ENCODE measurements at places on chromosomes 2 and 18.

GRCh38 chr2:86194751-86195054 is 559 bp downstream of the IMMT start:
- peak; percentile 89 for DNase-seq

GRCh38 chr2:168189835-168190569 is 57.4 kb downstream of the STK39 start:
- DNase-seq, result no peak

DNA sequence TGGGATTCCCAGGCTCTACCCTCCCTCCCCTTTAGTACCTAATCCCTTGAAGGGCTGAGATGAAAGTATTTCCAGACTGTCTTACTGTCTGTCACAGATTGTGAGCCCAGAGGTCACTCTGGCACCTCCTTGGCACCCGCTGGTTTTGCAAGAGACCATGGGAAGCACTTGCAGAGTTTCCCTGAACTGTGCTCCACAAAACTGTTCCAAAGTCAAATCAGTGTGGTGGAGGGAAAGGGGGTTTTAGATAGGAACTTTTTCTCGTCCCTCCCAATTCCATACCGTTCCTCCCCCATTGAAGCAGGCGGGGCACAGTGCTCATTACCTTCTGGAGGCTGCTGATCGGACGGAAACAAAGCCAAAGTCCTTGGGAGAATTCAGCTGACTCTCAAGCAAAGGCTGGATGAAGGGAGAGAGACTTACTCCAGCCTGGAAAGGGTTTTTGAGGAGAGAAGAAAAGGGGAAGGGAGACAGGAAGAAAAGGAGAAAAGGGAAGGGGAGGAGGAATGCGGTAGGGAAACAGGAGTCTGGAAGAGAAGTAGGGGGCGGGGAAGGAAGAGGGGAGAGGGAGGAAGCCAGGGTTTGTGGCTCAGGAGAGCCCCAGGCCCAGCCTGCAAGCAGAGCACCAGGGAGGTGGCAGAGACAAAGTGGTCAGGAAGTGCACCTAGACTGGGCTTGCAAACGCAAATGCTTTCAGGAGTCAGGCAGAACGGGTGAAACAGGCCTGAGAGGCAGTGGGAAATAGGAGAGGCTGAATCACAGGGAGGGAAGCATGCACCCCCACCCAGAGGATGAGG is 88.4 kb upstream of the SP3 start:
- DNase-seq, result no peak

DNA sequence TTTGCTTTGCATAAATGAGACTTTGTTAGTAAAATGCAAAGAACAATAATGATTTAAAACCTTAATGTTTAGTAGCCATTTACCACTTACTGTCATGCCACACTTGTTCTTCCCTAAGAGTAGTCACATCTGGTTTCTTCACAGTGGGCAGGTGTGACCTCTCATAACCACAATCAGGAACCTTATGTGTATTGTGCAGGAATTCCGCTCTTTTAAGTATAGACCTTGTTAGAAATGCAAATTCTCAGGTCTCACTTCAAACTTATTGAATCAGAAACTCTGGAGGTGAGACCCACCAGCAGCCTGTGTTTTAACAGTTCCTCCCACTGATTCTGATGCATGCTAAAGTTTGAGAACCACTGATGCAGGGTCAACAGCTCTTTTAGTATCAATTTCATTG is 518.8 kb upstream of the MEX3C start:
- DNase-seq, result no peak

GRCh38 chr2:174383796-174384195 is 11.7 kb upstream of the SCRN3 start:
- DNase-seq, result no peak

DNA sequence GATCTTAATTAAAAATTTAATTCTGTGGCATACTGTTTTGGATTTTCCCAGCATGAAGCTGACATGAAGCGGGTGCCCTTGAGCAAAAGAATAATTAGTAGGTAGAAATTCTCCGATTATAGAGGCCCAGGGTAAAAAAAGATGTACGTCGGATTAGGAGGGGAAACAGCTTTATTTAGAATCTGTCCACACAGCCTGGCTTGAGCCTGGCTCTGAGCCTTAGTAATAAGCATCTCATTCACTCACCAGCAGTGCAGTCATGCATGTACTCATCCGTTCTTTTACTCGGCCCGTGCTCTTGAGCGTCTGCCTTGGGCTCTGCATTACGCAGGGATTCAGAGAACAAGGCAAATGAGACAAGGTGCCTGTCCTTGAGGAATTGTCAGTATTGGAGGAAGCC is 219.3 kb downstream of the AGAP1 start:
- DNase-seq, result no peak

GRCh38 chr2:12486205-12487118 is 230.3 kb upstream of the TRIB2 start:
- DNase-seq, result no peak

DNA sequence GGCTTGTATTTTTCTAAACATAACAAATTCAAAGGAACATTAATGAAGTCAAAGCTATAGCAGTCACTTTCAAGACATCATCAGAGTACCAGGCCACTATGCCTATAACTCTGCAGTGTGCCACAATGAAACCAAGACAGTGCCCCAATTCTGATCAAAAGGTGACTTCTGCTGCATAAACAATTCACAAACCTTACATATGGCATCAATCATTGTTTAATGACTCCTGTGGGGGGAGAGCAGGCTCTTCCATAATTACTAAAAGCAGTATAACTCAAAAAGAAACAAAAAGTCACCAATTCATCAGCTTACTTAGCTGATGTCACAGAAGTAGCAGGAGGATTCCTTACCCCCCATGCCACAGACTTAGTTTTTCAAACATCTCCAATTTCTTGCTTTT is 15.5 kb downstream of the LPIN2 start:
- DNase-seq, result no peak

DNA sequence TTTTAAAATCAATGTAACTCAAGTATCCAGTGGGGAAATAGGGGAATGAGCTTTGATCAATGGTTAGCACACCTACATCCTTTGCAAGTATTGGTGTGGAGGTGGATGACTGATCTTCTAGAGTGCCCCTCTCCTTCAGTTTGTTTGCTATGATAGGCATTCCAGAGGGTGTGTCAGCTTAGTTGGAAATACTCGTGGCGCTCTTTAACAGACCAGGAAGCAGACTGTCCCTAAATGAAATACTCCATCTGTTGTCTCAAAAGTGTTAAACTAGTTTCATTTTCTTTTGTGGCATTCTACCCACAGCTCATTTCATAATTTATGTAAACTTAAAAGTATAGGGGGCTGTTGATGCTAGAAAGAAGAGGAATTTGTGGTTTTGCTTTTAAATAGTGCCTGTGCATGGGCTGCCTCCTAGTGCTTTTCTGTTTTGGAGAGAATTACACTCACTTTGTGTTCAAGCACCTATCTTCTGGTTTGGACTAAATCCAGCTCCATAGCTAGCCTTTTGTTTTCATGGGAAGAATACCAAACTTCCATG is 66.2 kb downstream of the STAT1 start:
- DNase-seq, result peak; percentile 71

GRCh38 chr2:175074478-175074877 is 69.3 kb upstream of the CHN1 start:
- DNase-seq, result no peak

DNA sequence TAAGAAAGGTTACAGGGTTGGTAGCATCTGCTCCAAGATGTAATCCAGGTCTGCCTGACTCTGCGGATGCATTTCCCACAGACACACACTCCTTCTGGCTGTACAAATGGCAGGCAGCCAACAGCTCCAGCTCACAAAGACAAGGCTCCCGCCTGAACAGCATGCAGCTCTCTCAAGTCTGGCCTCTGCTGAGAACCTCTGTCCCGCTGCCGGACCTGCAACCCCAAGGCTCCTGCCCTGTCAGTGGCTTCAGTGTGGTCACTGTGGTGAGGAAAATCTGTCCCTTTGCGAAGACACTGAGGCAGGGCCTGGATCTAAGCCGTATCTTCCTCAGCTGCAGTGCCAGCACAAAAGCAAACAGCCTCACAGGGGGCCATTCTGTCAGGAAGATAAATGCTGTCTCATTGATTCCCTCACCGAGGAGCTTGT is 469.3 kb upstream of the MEX3C start:
- DNase-seq, result peak; percentile 77

- no peak for DNase-seq
Measured at GRCh38 chr2:34627003-34627402, 1027.9 kb upstream of the FAM98A start.

DNA sequence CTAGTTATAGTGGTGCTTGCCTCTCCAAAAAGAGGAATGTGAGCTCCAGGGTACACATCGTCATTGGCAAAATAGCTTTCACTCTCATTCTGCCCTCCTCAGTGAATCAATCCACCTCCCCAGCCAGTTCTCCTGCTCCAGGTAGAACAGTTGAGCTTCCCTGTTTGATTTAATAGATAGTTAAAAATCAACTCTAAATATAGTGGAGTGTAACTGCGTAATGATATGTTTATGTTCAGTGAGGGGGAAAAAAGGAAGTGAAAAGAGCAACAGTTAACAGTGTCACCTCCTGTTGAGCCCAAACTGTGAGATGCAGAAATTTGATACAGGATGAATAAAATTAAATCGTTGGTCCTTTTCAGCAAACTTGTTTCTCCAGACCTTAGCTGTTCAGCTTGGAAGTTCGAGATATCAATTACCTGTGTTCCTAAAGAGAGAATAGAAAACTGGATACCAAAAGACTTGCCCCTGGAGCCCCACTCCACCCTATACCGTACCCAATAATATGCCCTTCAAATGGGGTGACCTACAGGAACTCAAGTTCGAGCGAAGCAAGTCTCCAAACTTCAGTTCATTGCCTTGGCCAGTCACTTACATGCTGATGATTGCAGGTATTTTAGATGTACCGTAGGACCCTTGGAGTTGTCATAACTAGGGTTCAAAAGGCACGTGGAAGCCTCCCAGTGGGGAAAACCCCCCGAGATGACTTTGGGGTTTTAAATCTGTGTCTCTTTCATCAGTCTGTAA is 708.4 kb downstream of the RNF144A start:
- DNase-seq, result no peak

DNA sequence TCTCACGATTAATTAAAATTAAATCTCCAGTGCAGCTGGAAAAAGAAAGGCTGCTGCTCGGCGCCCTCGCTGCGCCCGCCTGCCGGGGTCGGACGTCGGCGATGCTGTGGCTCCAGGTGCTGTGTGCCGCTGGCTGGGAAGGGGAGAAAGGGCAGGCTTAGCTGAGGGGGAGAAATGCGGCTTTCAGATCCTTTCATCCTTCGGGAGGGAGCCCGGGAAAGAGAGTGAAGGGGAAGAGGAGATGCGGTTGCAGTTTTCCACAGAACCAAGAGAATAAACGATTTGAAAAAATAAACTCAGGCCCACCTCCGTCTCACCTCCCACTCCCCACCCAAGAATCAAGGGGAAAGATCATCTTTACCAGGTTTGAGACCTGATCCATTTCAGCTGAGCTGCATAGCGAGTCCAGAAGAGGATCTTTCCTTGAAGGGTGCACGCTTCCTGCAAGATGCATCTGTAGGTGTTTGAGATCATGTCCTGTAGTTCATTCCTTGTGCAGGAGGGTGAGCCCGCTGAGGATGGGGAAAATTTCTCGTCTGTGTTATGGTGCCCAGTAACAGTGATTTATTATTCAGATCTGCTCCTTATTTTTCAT is 495 bp downstream of the TMEM169 start:
- DNase-seq, result no peak

- no peak for DNase-seq
Measured at GRCh38 chr2:213640738-213641425, 356.6 kb downstream of the SPAG16 start.

DNA sequence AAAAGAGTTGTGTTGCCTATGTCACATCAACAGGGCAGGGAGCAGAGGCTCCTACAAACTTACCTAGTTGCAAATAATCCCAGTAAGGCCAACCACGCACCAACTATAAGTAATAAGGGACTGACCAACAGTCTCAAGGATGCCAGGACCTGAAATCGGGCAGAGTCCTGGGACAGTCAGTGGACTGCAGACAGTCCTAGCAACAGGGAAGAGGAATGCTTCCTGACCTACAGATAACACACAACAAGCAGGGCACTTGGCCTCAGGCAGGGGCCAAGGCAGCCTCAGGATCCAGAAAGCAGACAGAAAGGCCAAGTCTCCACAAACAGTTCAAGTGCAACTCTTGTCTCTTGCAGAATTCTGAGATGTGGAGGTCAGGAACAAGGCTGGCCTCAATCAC is 56.2 kb downstream of the GALNT14 start:
- no peak for DNase-seq

- DNase-seq, result no peak
Measured at GRCh38 chr2:20144861-20145260, 80.1 kb downstream of the SDC1 start.

DNA sequence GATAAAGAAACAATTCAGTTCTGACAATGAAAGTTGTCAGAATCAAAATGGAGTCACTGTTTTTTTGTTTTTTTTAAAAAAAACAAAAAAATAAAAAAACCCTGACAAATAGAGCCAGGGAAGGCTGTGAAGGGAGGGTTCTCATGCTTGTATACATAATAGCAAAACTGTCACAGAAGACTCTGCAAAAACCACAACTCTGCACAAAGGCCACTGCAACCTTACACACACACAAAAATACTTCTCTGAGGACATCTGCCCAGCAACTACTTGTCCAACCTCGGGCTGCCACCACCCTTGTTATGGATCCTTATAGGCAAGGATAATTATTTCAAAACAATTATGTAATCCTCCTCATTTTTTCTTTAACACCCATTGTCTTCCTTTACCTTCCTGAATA is 41.9 kb upstream of the C2orf66 start:
- DNase-seq, result no peak

DNA sequence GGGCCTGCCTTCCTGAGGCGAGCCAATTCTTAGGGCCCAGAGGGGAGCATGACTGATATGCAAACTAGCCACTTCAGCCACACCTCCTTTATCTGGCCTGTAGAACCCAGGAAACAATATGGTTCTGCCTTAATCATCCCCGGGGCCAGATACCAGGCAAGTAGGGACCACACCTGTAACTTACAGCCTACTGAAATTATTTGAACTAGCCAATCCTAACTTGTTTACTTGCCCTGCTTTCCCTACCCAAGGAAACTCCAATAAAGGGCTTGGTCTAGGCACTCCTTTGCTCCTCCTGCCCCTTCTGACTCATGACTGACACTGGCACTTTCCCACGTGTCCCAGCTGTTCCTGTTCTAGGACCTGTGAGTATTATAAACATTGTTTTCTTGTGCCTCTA is 57.6 kb downstream of the MYOM1 start:
- DNase-seq, result no peak

DNA sequence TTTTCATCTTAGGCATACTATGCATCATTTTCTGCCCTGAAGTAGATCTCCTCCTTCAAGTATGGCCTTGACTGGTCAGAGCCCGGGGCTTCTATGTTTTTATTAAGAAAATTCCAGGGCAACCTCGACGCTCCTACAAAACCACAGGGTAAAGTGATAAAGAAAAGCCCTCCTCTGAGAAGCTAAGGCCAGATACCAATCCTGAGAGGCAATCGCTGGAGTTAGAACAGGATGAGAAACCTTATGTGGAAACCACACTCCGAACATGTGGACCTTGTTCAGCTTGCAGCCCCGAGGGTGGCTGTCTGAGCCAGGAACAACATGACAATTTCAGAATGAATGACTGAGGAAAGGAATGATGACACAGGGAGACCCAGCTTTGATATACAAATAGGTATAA is 35.6 kb downstream of the RMC1 start:
- DNase-seq, result no peak

DNA sequence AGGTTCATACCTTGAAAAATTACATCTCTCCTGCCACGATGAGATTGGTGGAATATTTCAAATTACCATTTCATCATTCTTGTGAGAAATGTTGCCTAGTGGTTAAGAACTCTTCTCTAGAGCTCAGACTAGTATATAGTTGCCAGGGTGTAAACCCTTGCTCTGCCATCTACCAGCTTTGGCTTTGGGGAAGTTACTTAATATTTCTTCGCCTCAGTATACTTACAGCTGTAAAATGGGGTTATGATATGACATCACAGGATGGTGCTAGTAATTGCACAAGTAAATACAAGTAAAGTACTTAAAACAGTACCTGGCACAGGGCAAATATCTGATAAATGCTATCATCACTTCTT is 1.5 kb downstream of the SPOPL start:
- no peak for DNase-seq
